ENCODE measurements at places on chromosomes 4 and X.

- no peak for DNase-seq
These were observed 26.0 kb downstream of the KIT start for GRCh38 chr4:54683616-54684346.

- DNase-seq: no peak
These were observed 85.2 kb upstream of the DCLK2 start for GRCh38 chr4:149993030-149993429.

- DNase-seq: no peak
These were observed 91.5 kb downstream of the HTR2C start for GRCh38 chrX:114675365-114675764.

DNA sequence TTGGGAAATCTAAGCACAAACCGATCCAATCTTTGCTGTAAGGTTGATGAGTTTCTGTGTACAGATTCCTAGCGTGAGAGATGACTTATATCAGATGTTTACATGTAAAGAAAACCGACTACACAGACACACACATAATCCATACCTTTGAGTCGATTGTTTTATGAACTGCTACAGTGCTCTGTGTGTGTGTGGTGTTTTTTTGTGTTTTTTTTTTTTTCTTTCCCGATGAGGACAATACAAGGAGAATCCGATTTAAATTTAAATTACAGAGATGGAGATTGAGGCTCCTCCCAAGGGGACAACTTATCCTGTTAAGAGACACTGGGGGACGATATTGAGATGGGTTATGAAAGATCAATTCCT, 461 bp upstream of the SLC9A6 start:
- no peak for DNase-seq

GRCh38 chr4:39730072-39730471, 32.1 kb downstream of the UBE2K start:
- DNase-seq: no peak

GRCh38 chrX:70421618-70422017, 1.5 kb upstream of the GDPD2 start:
- DNase-seq: peak; percentile 45

DNA sequence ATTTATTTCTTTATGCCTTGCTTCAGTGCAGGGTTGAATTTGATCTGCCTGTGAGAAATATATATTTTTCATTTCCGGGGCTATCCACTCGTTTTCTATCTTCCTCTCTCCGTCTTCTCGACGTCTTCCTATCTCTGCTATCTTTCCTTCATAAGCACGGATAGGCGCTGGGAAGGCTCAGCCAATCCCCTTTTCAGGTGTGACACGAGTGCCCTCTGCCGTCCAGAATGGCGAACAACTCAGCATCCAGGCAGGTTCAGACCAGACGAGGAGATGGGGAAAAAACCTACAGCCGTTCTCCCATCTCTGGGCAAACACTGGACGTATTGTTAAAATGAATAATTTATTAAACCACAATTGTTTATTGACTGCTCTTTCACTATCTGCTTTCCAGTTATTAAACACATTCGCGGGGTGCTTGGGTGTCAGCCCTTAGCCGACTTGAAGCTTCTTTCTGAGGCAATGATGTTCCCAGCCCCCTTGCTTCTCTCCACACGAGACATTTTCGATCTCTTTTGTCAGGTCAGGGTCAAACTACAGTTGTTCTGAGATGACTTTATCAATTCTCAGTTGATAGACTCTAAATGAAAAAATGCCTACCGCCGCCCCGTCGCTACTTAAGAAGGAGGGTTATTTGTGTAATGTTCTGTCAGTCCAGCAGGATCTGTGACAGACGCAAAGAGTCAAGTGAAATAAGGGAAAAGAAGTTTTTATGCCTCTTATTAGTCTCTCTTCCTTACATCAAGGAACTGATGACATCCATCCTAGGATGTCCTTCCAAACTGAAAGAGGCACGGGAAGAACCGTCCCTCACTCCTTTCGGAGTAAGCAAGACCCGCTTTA, 96.3 kb upstream of the NOCT start:
- DNase-seq: no peak

DNA sequence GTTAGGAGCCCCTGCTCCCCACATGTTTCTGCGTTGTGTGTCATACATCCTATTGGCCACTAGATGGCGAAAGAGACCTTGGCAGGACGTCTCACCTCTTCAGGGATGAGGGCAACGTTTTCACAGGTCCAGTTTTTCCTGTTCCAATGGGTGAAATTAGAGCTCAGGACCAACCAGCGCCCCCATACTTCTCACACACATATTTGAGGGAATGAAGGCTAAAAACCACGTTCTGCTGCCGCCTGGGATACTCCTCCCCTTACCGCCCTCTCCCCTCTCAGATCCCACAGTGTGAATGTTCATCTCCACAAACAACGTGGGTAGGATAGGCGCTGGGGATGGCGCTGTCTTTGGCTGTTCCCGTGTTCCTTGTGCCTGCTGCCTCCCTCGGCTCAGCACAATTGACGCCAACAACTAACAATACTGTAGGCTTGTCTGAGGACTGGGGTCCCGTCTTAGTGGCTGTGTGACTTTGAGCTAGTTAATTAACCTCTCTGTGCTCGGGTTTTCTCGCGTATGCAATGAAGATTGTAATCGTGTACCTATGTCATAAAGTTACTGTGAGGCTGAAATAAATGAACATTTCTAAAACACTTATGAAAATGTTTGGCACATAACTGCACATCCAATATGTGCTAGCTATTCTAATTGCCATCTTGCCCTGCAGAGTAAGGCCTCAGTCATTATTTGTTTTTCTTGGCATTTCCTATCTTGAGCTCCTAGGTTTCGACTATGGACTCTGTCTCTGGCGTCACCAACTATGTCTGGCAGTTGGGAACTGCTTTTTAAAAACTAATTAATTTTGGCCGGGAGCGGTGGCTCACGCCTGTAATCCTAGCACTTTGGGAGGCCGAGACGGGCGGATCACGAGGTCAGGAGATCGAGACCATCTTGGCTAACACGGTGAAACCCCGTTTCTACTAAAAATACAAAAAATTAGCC, 181.3 kb upstream of the STK26 start:
- peak; percentile 52 for DNase-seq

GRCh38 chr4:55123791-55124190, 1.6 kb downstream of the KDR start:
- no peak for DNase-seq

DNA sequence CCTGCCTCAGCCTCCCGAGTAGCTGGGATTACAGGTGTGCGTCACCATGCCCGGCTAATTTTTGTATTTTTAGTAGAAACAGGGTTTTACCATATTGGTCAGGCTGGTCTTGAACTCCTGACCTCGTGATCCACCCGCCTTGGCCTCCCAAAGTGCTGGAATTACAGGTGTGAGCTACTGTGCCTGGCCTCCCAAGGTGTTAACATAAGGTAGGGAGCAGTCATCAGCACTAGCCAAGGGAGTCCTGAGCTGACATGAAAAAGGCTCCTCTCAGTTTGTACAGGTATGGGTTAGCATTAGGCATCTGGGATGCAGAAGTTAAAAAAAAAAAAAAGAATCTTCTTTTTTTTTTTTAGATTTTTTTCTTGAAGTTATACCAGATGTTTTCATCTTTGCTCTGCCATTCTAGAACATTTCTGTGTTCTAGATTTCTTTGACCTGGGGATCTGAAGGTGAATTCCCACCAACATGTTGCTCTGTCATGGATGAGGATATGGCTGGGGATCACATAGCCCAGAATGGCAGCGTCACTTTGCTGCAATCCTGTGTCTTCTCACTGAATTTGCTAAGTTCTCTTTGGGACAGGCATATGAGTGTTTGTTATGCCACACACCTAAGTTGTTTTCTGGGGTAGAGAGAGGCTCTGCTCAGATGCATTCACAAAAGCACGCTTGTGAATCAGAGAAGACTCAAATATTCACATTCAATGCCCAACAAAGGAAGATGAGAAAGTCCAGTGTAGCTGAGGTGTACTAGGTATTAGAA, 24.4 kb upstream of the PLA2G12A start:
- no peak for DNase-seq

GRCh38 chr4:134202166-134202956, 772 bp upstream of the PABPC4L start:
- no peak for DNase-seq

DNA sequence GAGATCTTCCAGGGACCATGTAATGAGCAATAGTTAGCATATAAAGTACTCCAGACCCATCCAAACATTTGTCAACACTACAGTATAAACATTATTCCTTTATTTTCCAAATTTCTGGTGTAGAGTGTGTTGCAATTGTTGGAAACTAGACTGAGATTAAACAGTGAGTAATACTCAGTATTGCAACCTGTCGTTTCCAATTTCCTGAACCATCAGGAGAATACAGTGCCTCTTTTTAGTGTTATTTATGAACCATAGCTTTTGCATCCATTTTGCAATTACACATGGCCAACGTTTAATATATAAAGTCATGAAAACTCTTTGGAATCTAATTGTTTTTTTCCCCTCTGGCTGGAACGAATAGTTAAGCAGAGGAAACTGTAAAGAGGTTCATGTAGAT, 58.3 kb upstream of the DHRSX start:
- no peak for DNase-seq

GRCh38 chrX:118062817-118063615, 53.6 kb downstream of the KLHL13 start:
- DNase-seq: no peak
